NCI-H345 (cell line): ENCODE measurements at places on chromosomes 16 and 17.

GRCh38 chr17:31401456-31402254, 10.2 kb downstream of the RAB11FIP4 start:
- DNase-seq: no peak

DNA sequence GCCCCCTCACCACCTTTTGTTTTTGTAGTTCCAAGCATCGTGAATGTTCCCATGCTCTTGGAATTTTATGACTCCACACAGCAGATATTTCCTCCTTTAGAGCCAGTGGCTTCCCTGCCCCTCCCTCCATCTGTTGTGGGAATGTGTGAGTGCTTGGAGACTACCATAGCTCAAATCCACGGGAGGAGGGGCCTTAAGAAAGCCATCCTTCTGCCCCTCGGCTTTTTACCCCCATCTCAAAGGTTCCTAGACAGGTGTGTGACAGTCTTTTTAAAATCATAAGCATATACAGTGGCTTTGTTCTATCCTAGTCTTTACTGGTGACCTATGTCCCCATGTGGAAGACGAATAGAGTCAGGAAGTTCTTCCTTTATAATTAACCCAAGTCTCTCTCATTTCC, 47.2 kb downstream of the YPEL2 start:
- no peak for DNase-seq

DNA sequence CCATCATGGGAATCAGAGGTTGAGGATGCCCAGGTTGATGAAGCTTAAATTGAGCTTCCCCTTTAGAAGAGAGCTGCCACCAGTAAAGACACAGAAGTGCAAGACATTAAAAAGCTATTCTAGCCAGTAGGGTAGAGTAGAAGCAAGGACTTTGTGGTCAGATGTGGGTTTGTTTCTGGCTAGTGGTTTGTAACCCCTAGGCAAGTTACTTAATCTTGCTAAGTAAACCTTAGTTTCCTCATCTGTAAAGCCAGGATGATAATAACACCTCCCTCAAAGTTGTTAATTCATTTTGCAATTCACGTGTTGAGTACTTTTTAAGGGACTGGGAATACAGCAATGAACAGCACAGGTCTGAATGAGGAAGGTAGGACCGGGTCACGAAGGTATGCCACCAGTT, 3.6 kb downstream of the SNTB2 start:
- no peak for DNase-seq

- DNase-seq: no peak
These were observed at the start of gene ITGAX for GRCh38 chr16:31354394-31355291. TSS of gene ITGAX (plus strand) at chr16:31355176. CDS start at chr16:31355255, 79 bp downstream.

DNA sequence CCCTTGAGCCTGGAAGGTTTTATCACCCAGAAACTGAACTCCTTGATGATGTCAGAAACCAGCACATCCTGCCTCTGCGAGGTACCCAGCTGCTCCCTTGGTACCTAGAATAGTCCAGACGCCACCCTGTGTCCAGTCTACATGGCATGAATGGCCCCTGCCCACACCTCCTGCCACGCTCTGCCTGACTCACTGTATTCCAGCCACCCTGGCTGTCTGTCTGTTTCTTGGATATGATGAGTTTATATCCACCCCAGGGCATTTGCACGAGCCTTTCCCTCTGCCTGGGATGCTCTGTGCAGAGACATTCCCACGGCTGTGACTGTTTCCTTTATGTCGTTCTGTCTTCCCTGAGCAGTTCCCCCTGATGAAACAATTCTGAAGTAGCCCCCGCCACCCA, 68.7 kb downstream of the CRISPLD2 start:
- DNase-seq: no peak

DNA sequence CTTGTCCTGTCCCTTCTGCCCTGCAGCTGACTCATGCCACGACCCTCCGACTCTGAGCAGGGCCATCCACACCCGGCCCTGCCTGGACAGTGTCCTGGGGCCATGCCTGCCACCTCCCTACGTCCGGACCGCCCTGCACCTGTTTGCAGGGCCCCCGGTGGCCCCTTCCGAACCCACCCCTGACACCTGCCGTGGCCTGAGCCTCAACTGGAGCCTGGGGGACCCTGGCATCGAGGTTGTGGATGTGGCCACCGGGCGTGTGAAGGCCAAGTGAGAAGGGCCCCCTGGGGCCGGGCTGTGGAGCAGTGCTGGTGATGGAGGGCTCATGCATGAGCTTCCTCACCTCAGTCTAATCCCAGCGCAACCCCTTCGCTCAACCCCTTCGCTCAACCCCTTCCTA, 5.1 kb downstream of the ADAD2 start:
- no peak for DNase-seq

GRCh38 chr16:78639775-78640174, 540.3 kb downstream of the WWOX start:
- DNase-seq: no peak

GRCh38 chr17:50807009-50807408, 28.4 kb upstream of the WFIKKN2 start:
- DNase-seq: no peak

GRCh38 chr16:84844049-84844350, 24.2 kb downstream of the CRISPLD2 start:
- peak; percentile 17 for DNase-seq

DNA sequence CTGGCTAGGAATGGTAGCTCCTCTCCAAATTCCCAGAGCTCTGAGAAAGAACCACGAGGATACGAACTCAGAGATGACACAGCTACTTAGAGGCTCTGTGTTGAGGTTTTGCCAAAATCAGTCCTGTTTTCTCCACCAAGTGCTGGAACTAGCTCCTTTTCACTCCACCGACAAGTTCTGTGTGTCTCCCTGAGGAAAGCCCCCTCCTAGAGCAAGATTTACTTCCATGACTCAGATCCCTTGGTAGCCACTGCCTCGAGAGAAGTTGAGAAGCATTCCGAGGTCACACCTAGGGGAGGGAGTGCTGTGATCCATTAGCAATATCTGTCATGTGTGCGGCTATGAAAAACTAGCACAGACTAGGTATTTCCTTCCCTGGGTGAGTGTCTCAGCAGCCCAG, 30.6 kb downstream of the IL21R start:
- no peak for DNase-seq

DNA sequence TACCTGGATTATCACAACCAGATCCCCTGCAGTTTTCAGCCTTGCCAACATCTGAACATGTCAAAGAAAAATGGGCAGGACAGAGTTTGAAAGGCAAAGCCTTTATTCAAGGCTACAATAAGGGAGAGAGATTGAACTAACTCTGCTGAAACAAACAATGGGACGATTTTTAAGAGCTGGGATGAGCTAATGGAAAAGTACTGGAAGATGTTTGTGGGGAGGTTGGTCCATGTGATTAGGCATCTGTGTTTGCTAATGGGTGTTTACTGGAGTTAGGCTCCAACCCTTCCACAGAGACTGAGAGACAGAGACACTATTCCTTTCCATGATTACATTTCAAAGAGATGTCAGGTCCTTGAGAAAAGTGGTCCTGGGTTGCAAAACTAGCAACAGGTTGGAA, 35.0 kb upstream of the HSBP1 start:
- DNase-seq: no peak

DNA sequence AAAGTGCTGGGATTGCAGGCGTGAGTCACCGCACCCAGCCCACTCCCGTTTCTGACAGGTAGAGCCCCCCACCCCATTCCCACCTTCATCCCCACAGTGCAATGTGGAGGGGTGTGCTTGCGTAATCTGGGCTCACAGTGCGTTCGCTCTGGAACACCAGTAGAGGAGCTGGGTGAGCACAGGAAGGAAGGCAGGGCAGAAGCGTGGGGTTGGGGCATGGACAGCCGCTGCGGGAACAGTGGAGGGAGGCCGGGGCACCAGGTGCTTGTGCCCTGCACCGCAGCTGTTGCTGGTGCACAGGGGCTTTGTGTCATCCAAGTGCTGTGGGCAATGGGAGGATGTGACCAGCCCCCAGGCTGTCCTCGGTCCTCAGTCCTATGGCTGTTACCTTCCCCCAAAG, 24.7 kb downstream of the KDM8 start:
- DNase-seq: no peak

DNA sequence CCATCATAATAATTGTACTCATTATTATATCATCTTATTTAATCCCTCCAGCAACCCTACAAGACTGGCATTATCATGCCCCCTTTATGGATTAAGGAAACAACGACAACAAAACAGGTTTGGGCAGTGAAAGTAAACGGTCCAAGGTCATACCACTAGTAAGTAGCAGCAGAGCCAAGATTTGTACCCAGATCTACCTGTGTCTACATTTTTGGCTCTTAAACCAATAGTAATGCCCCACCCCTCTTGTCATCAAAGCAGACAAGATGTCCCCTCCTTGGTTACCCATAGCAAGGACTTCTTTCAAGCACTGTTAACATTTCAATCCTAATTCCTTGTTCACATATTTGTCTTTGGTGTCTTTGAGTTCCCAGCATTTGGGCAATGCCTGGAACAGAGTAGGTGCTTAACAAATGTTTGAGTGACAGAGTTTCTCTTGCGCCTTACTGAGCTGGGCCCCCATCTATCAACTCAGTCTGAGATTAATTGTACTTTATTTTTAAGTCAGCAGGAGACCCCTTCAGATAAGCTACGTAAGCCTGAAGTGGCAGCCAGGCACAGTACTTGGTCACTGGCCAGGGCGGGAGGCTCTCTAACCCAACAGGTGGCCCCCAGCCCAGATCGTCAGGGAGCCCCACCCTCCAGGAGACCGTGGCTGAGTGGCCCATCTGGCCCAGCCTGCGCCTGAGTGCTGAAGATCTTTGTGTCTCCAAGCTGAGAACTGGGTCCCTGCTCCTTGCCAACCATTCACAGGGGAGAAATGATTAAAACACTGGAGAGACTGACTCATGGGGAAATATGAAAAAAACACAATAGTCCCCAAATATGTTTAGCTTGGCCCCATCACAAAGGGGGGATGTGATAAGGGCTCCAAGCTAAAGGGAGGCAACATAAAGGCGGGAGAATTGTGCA, 75.8 kb downstream of the AXIN2 start:
- no peak for DNase-seq

DNA sequence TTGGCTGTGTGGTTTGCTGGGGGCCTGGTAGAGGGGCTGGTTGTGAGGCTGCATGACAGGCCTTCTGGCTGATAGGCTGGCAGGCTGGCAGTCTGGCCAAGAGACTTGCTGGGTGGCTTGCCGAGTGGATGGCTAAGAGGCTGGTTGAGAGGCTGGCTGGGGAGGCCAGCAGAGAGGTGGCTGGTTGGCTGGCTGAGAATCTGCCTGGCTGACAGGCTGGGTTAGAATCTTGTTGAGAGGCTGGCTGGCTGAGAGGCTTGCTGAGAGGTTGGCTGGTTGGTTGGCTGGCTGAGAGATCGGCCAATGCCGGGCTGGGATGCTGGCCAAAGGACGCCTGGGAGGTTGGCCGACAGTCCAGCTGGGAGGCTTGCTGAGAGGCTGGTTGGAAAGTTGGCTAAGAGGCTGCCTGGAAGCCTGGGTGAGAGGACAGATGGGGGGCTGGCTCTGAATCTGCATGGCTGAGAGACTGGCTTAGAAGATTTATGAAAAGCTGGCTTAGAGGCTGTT, 35.9 kb upstream of the ACSM2B start:
- peak; percentile 71 for DNase-seq

- DNase-seq: no peak
These were observed 128.2 kb downstream of the CLEC16A start for GRCh38 chr16:11072420-11073153.

- DNase-seq: no peak
These were observed 114.5 kb downstream of the COPRS start for GRCh38 chr17:31744511-31744951.

DNA sequence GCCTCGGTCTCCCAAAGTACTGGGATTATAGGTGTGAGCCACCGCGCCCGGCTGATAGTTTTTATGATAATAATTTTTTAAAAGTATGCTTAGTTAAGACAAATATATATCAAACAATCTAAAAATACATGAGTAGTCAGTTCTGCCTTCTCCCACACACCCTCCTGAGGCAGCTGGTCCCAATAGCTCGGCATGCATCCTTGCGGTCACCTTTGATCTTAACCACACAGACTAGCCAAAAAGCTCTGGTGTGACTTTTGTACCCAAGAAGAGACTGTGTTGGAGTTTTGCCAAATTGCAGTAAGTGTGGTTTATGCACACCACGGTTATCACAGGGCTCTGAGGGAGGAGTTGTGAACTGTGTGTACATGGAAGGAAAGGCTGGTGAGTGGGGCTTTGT, 25.6 kb downstream of the ATP6V0A1 start:
- DNase-seq: no peak

DNA sequence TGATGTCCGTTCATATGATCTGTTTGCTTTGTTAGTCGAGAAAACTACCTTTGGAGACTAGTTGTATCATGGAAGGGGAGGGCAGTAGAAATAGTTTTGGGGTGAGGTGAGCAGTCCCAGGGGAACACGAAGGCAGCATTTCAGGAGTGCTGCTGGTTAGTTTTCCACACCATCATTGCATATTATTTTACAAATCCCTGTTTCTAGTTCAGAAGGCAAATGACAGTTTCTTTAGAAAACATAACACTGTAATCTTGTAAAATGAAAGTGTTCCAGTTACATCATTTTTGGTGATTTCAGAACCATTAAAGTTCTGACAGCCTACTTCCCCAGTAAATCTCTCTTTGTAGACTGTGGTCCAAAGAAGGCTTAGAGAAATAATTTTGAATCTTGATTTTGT, 25.4 kb downstream of the BANP start:
- DNase-seq: no peak

DNA sequence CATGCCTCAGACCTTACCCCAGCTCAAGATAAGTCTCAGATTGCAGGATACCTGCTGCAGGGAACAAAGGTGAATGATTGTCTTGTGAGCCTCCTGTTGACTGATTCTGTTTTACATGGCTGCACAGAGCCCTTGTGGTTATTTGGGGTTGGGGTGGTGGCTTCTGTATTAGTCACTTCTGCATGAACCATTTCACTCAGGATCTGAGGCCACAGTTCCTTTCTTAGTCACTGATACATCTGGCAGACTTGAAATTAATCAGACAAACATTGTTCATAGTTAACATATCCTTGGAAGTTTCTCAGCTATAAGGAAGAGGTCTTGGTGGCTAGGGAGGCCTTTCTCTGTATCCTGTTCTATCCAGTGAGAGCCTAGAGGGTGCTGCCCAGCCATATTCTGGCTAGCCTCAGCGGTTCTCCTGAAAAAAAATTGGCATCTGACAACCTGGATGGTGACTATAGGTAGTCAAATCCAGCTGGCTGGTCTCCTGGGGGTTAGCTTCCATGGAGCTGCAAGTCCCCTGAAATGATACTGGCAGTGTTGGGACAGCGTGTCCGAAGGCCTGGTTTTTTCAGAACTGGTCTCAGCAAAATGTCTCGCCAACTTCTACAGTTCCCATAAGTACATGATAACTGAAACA, 8.4 kb upstream of the PLK1 start:
- no peak for DNase-seq
